ENCODE measurements at places on chromosomes 13 and 19.

DNA sequence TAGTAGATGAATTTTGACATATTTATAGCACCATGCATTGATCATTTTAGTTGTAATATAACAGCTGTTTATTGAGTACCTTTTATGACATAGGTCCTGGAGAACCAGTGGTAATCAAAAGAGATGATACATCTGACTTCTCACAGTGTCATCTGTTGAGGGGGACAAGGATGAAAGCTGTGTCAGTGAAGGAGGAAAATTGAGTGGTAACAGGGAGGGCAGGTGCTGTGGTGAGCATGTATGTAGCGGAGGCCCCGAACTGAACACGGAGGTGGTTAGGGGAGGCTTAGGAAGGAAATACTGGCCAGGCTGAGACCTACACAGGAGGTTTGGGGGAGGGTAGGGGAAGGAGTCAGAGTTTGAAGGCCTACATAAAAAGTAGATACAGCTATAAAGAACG lies 199.7 kb downstream of the GGACT start:
- no peak for DNase-seq

- DNase-seq = no peak
These were observed 808 bp downstream of the DNMT1 start for GRCh38 chr19:10193790-10194499.

DNA sequence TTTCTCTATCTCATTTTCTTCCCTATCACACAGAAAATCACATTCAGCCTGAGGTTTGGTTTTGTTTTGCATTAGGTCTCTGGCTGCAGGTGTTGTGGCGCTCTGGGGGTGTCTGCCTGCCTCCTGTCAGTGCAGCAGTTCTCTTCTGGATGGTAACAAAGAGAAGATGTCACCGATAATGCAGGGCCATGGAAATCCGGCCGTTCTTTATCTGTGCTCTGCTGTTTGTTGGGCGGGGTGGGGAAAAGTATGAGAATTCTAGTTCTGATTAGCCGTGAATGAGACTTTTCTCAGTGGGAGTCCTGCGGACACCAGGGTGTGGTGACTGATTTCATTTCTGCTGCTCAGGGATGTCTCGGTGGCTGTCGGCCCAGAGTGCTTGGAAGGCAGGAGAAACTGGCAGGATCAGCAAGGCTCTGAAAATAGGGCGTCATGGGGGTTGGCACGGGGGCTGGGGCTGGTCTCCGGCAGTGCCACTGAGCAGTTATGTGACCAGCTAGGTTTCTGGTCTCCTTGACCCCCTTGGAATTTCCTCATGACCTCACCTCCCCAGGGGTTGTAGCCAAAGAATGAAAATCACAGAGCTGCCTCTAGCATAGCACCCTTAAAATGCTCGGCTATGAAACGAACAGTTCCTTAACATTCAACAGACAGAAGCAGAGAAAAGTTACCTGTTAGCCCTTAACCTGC lies 5.0 kb downstream of the RNF113B start:
- no peak for DNase-seq

GRCh38 chr19:44142059-44142433 lies 692 bp downstream of the ZNF234 start:
- no peak for DNase-seq

DNA sequence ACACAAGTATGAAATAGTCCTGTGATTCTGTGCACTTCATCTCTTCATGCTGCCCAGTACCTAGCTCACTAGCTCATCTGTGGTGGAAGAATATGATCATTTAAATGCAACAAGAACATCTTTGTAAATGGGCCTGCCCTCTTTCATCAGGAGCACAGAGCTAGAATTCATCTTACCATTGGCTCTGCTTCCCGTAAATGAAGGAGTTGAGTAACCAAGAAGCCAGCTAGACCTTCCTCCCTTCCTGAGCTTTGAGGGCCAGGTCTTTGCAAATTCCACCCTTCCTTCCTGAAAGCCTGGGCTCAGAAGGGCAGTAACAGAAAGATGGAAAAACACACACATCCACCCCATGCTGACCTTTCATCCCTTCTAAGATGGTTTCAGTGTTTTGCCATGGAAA lies 82.0 kb downstream of the FRY start:
- DNase-seq = no peak

DNA sequence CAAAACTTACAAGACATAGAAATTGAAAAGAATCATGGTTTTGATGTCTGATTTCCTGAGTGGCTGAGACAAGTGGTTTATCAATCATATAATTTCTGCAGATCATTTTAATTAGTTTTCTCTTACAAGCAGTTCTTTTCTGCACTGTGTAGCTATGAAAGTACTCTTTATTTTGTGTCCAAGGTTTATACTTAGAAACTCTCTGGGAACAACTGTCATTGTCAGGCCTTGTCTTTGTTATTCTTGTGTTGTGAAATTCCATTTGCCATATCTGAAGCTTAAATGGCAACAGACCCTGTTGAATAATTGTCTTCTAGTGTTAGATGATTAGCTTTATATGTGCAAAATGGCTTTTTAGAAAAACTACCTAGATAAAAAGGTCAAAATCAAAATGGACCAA lies 312.1 kb downstream of the FGF14 start:
- no peak for DNase-seq

DNA sequence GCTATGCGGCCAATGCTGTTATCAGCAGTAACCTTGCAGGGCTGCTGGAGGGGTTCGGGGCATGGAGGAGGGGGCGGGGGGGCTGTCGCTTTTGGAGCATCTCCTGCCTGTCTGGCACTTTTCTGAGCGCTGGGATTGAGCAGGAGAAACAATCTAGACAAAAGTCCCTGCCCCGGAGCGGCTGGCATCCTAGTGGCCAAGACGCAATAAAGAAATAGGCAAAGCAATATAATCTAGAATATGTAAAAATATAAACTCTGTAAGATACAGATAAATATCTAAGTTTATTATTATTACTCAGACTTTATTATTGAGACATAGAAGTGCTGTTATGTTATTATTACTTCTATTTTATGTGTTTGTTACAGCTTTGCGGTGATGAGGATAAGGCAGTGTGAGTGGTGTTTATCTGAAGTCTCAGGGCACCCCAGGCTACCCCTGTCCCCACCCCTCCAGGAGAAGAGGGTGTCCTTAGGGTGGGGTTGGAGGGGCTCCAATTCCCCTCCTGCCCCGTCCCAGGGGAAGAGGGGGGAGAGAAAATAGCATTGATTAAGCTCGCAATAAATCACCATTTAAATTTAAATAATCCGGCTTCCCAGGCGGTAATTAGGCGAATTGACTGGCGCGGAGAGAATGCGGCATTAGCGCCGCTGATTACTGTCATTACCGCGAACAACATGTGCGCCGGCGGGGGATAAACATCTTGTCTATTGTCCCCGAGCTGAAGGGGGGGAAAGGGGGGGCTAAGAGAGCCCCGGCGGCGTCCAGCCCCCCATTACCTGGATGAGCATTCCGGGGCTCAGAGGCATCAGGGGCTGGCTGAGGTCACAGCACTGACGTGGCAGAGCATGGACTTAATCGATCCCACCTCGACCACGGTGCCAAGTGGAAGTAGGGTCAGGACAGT lies 3.2 kb downstream of the NPAS1 start:
- DNase-seq = no peak
